ENCODE measurements at places on chromosomes 2 and 18.
A peak's percentile ranks its signal among the peaks of the same experiment; 100 is the strongest.

GRCh38 chr2:120920454-120921148 is 184.9 kb downstream of the GLI2 start:
- DNase-seq, result no peak

GRCh38 chr2:164560902-164561301 is 60.4 kb downstream of the GRB14 start:
- DNase-seq, result no peak

DNA sequence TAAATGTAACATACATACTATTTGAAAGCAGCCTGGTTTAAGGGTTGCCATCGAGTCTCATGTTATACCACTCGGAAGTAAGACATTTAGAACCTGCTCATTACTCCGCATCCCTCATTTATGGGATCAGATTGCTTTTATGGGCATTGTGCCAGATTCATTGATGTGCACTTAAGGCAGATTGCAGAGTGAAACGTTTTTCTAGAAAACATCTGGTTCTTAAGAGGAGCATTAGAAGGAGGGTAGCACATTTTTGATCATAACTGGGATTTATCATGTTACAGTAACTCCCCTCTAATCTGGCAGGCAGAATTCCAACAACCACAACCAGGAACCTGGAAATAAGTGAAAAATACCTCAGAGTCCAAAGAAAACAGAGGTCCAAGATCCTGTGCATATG is 74.2 kb upstream of the GALNT3 start:
- DNase-seq, result peak; percentile 20

DNA sequence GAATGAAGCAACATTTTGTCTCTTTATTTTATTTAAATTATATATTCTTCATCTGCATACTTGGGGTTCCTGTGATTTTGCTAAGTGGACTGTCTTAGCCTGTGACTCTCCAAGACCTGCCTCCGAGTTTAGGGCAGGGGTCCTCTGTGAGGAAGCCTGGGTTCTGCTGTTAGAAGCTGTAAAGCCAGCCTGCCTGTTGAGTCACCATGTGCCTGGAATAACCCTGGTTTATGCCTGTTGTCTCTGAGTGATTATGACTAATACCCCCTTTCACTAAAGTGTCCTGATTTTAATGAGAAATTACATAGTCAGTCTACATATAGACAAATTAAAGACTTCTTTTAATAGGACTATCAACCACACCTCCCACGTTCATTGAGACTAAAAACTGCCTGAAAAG is 369.1 kb downstream of the ZNF521 start:
- no peak for DNase-seq

- no peak for DNase-seq
Observed at GRCh38 chr2:122182616-122183355, 427.3 kb downstream of the TSN start.

DNA sequence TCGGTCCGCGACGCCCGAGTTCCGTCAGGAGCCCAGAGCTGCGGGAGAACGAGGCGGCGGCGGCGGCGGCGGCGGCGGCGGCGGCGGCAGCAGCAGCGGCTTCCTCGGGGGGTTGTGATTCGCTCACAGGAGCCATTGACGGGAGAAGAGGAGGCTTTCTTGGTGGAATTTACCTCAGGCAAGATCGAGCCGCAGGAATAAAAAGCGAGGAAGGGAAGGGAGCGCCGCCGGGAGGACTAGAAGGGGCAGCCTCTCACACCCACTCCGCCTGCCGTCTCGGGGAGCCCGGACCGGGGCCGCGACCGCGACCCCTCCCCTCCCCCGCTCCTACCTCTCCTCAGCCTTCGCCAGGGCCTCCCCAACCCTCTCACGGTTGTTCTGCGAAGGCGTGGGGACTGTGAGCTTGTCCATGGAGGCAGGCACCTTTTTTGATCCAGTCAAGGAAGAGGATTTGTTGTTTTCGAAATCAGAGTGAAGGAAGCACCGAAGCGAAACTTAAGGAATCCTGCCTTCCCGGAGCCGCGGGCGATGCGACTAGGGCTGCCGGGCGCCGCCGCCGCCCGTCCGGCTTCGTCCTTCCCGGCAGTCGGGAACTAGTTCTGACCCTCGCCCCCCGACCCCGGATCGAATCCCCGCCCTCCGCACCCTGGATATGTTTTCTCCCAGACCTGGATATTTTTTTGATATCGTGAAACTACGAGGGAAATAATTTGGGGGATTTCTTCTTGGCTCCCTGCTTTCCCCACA is 506 bp downstream of the BMPR2 start:
- DNase-seq, result no peak

DNA sequence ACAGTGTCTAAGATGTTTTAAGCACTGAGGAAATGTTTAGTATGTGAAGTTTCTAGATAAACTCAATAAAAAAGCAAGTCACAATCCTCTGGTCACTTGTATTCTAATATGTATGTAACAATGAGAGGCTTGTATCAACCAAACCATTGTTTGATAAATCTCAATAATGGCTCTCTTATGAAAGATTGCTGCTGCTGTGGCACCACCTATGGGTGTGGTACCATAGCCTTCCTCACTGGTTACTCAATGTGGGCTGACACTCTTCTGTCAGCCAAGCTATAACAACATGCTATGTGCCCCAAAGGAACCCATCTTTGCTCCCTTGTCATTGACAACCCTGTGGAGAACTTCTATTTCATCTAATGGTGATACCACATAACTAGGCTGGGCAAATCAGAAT is 12.6 kb upstream of the RAB1A start:
- DNase-seq, result no peak

GRCh38 chr2:129914538-129915302 is 64.7 kb upstream of the RAB6C start:
- DNase-seq, result no peak

GRCh38 chr2:48600204-48600813 is 17.3 kb upstream of the GTF2A1L start:
- DNase-seq, result peak; percentile 2

DNA sequence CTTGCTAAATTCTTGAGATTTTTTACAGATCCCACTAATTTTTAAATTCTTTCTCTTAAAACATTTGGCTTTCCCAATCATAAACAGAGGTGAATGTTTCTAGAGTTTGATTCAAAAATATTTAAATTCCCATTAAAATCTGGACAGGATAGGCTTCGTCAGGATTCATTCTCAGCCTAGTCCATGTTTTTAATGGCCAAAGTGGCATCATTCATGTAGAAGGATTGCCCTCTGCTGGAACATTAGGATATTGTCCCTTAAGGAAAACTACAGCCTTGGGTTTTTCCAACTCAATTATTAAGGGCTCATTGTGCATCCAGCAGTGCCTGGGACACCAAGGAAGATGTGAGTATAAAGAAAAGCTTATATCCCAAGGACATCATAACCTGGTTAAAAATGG is 71.7 kb downstream of the TPGS2 start:
- peak; percentile 39 for DNase-seq

DNA sequence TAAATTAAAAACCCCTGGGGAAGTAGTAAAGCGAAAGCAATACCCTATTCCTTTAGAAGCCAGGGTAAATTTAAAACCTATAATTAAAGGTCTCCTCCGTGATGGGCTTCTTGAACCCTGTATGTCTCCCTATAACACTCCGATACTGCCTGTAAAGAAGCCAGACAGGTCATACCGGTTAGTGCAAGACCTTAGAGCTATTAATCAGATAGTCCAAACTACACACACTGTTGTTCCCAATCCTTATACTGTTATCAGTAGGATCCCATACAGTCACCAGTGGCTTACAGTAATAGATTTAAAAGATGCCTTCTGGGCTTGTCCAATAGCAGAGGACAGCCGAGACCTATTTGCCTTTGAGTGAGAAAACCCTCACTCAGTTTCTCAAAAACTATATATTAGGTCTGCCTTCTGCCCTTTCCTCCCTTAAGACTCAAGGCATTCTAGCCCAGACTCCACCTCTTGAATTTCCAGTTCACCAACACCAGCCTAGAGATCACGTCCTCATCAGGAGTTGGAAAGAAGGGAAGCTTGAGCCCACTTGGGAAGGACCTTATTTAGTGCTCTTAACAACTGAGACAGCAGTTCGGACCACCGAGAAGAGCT is 12.4 kb upstream of the SAP130 start:
- no peak for DNase-seq

- no peak for DNase-seq
Observed at GRCh38 chr18:76627444-76627843, 132.4 kb upstream of the ZNF516 start.

DNA sequence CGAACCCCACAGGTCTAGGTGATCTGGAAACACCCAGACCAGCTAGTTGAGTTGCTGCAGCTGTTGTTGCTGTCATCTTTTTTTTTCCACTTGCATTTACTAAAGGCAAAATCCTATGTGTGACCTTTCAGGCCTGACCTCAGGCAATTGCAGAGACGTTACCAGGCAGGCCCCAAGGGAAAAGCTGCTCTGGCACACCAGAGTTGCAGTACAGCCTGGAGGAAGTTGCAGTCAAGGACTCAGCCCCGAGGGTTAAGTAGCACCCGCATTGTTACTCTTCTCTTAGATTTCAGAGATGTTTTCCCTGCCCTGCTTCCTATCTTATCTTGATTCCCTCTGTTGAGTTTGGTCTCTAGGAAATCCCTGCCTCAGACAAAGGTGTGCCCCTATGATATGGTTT is 45.2 kb upstream of the SMAD2 start:
- no peak for DNase-seq

- DNase-seq, result peak; percentile 60
Observed at GRCh38 chr2:44707945-44708660, 233.4 kb upstream of the SIX3 start.
